Activated CD4-positive, alpha-beta T cell treated with anti-CD3 and anti-CD28 coated beads for 4 hours (primary cell): ENCODE measurements at places on chromosomes 3 and 15.

GRCh38 chr3:112967828-112968227 is 7.1 kb downstream of the CD200R1 start:
- no peak for DNase-seq

- no peak for DNase-seq
These were observed 12.8 kb upstream of the SH3BP5 start for GRCh38 chr3:15345066-15345607.

DNA sequence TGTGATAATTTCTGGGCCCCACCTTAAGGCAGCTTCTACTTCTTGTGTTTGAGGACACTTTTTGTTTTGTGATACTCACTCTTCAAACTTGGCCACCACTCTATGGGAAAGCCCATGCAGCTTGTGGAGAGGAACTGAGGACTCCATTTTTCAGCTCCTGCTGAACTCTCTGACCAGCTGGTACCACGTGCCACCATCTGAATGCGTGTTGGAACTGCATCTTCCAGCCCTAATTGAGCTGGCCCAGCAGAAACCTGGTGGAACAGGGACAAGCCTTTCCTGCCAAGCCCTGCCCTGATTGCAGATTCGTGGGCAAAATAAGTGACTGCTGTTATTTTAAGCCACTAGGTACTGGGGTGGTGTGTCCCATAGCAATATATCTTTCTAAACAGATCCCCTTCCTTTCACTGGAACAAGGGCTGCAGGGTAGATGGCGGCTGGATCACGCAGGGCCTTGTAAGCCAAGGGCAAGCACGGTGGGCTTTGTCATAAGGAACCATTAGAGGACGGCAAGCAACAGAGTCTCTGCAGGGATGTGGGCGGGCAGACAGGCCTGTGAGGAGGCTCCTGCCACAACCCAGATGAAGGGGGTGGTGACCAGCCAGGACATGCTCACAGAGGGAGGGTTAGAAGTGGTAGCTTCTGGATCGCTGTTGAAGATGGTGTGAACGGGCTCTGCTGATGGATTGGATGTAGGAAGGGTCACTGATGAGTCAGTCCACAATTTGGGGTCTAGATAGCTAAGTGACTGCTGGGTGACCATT is 9.5 kb downstream of the H1-8 start:
- no peak for DNase-seq

- no peak for DNase-seq
These were observed 64.2 kb upstream of the TMEM115 start for GRCh38 chr3:50423543-50423942.

DNA sequence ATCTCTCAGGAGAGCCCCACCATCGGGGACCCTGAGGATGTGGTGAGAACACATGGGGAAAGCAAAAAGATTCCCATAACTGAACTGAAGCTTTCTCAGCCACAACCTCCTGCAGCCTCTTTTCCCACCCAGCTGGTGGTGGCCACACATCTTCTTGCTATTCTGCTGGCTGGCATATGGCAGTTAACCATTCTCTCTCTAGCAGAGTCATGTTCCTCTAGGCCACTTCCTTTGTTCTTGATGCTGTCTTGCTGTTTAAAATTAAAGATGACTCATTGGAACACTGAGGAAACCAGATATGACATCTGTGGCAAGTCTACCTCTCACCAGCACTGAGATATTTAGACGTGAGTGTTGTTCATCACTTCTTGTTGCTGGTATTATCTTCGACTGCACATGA is 180.3 kb upstream of the ROBO2 start:
- no peak for DNase-seq

GRCh38 chr3:54621184-54621583 is 306.7 kb downstream of the LRTM1 start:
- DNase-seq, result no peak

DNA sequence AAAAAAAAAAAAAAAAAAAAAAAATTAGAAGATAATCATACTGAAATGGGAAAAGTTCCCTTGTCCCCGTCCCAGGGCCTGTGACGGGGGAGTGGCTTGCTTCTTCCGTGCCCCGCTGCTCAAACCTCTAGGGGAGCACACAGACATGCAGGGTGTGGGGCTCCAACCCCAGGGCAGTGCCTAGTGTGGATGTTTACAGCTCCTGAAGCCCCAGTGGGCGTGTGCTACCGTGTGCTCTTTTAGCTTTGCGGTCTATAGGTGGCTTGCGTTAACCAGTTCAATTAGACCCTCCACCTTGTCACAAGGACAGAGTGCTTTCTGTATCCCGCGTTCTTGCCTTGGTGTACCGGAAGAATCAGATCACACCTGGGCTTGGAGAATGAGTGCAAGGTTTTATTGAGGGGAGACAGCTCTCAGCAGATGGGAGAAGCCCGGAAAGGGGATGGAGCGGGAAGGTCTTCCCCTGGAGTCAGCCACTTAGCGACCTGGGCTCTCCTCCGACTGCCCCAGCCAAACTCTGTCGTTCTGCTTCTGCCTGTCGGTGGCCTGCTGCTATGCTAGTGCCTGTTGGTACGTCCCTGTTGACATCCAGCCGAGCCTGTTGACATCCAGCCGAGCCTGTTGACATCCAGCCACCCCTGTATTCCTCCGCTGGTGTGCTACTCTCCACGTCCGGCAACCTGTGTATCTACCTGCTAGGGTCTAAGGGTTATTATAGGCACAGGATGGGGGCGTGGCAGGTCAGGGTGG is 569.8 kb downstream of the VGLL3 start:
- DNase-seq, result no peak

DNA sequence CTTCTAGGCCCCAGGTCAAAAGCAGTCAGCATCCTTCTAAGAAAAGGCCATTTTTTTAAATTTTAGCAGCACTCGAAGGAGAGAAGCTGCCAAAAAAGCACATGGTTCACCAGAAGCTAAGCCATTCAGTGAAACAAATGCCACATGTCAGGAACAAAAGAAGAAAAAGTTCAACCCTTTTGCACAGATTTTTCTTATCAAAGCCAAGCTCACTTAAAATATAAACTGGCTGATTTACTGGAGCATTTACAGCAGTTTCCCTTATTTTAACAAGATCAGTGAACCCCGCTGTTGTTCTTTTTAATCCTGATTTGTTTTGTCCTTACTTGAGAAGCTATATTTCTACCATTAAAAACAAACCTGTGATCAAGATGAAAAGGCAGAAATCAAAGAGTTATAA is 46.5 kb upstream of the SYNPR start:
- no peak for DNase-seq

GRCh38 chr3:107630779-107631178 is 108.0 kb downstream of the BBX start:
- no peak for DNase-seq

- no peak for DNase-seq
These were observed 89.0 kb upstream of the FNDC3B start for GRCh38 chr3:171950373-171950772.

- DNase-seq, result no peak
These were observed 49.0 kb upstream of the EPHA3 start for GRCh38 chr3:89058371-89058770.

DNA sequence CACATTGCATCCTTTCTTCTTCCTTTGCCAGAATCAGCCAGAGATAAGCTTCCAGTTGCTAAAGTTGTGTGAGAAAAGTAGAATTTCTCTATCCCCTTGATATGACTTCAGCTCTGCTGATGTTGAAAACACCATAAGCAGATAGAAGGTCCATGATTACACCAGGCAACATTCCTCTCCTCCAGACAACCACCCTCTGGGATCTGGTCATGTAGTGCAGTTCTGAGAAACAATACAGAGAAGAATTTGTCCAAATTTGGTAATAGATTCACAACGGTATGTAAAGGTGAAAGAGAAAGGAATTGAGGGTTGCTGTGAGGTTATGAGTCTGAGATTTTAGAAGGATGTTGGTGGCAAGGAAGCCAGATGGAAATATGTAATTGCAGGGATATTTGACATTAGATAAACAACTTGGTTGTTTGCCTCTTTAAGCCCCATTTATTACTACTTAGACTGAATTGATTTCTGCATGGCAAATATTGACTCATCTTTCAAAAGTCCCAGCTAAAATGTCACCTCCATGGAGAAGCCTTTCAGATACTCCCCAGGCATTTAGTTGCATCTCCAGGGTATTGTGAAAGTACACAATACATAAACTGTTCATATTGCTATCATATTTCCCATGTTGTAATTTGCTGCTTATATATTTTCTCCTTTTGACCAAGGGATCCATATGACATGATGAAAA is 134.9 kb downstream of the GAP43 start:
- DNase-seq, result no peak

DNA sequence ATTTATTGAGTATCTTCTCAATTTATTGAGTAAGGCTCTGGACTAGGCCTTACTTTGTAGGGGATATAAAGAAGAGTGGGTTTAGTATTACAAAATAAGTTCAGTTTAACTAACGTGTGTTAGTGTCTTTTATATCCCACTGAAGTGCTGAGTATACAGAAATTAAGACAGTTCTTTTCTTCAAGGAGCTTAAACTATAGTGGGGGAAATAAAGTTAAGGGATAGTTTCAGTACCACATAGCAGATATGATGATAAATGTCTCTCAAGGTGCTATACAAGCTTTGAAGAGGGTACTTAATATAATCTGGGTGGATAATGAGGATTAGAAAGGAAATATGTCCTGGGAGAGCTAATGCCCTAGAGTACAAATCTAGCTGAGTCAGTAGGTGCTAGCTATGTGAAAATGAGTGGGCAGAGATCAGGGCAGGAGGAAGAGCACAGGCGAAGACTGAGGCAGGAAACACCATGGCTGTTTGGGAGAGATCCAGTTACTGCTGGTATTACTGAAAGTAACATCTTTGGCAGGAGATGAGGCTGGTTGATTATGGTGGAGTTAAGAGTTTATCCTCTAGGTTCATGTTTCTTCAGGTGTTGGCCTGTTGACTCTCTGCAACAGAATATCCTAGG is 46.0 kb downstream of the TEX9 start:
- no peak for DNase-seq

DNA sequence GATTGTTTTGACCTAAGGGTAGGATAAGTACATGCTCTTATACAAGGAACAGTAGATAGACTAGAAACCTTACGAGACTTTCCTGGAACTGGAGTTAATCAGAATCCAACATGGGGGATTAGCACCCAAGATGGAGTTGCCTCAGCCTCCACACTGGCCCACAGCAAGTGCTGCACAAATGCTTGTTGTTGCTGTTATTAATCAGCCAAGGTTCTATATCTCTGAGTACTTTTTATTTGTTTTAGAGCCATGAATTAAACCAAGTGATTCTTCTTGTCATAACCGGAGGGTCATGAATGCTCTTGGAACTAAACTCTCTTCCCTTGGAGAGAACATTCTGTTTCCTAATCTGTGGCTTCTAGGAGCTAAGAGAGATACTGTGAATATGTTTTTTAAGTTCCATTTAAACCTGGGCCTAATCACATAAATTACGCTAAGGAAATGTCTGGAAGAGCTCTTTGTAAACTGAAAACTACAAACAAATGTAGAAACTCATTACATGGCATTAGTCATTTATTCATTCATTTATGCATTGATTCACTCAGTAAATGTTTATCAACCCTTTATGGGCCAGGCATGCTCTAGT is 5.7 kb upstream of the IL16 start:
- no peak for DNase-seq

- DNase-seq, result no peak
These were observed 781.1 kb downstream of the TUSC7 start for GRCh38 chr3:117490716-117491115.

DNA sequence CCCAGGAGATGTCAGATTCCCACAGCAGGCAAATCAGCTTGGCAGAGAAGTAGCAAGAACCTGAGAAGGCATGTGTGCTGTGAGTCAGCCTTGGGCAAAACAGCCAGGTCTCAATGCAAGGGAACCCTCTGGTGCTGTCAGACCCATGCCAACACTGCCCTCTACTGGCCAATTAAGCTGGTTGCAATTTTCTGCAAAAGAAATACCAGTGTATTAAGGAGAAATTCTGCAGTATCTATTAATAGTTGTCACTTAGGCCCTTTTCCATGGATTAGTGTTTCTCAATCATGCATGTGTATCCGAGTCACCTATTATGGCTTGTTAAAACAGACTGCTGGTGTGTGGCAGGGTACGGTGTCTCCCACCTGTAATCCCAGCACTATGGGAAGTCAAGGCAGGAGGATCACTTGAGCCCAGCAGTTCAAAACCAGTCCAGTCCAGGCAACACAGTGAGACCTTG is 26.2 kb downstream of the MAP4 start:
- DNase-seq, result peak; percentile 77
